NCI-H1436 (cell line): ENCODE measurements at places on chromosomes 13 and 19.

DNA sequence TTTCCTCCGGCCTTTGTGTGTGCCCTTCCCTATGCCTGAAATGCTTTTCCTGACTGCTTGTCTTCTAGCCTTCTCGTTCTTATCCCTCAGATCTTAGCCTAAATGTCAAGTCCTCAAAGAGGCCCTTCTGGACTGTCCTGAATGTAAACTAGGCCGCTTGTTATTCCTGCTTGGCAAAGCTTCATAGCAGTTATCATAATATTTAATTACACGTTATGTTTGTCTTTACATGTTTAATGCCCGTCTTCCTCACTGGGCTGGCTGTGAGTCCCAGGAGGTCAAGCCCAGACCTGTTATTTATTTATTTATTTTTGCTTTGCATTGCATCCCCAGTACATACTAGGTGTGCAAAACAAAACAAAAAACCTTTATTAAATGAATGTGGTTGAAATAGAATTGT is 62.7 kb downstream of the SIPA1L3 start:
- DNase-seq, result no peak

DNA sequence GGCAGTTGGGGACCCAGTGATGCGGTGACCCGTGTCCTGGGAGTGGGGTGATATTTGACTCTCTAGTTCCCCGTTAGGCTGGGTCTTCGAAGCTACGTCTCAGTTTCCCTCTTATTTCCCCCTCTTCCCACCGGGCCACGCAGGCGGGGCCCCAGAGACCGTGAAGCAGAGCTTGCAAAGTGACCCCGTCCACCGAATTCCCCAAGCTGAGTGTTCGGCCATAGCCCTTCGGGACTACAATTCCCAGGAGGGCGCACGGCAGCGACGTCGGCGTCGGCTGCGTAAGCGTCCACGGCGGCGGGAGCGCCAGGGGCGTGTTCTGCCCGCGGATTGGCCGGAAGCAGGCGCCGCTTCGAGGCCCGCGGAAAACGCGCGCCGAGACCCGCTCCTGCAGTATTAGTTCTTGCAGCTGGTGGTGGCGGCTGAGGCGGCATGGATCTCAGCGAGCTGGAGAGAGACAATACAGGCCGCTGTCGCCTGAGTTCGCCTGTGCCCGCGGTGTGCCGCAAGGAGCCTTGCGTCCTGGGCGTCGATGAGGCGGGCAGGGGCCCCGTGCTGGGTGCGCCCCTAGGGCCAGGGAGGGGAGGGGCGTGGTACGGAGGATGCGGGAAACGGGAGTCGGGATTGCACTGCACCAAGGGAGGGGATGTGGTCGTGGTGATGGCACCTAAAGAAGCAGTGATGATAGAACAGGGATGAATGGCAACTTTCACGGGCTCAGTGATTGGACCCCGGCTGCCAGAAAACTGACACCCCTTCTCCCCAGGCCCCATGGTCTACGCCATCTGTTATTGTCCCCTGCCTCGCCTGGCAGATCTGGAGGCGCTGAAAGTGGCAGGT is at the start of gene RNASEH2A:
Gene RNASEH2A, plus strand, starts transcription at position 343 of the 840 bp plus-strand sequence. Its CDS starts 90 bp downstream, at position 433.
- peak; percentile 90 for DNase-seq

DNA sequence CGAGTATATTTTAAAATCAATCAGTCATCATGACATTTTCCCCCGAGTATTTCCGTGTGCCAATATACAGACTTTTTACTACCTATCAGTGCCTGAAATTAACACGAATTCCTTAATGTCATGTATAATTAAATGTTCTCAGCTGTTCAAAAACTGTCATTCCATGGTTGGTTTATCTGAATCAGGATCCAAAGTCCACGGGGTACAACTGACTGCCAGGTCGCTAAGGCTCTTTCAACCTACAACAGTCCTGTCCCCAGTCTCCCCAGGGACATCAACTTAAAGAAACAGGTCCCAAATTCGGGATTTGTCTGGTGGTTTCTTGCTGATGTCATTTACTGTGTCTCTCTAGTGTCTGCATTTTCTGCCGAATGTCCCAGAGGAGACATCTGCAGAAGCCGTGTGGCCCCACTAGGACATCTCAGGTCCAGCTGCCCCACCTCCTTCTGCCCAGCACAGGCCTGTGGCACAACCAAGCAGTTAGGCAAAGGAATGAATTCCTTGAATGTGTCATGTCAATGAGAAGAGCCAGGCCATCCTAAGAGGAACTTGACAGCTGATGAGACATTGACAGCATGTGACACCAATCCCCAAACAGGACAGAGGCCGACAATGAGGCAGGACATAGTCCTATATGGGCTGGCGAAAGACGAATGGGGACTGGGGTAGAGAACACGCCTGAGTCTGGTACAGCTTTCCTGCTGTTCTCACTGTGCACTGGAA is 109.5 kb downstream of the STK24 start:
- no peak for DNase-seq

DNA sequence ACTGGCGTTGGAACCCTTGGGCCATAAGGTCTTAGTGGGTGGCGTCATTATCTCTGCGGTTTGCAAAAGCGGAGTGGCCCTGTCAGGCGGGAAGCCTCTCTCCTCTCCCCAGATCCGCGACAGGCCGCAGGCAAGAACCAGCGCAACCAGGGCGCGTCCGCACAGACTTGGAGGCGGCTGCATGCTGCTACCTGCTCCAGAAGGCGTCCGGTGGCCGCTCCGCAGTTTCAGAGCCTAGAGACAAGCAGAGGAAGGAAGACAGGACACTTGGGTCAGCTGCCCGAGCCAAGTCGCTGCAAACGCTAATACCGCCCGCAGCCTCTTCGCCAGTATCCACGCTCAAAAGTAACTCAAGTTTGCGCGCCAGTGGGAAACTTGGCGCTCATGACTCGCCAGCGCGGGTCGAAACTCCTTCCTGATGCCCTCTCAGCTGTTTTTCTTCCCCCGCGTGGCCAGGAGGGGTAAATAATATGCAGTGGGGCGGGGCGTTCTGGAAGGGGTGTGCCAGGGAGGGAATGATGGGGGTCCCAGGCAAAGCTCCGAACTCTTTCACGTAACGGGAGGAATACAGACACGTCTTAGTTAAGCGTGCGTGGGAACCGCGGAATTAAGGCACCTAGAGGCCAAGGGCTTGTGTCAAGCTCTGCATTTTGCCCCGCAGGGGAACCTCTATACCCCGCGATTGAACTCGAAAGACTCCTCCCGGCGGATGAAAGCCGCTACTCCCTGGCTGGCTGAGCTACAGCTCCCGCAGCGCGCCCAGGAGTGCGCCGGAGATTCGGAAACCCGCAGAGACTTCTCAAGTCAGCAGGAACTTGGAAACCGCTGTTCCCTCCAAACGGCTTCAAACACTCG is at the start of gene EDNRB:
Gene EDNRB, minus strand, starts transcription at position 441 of the 855 bp plus-strand sequence. Its CDS starts 258 bp downstream, at position 183.
- no peak for DNase-seq
